ENCODE measurements at places on chromosomes 13 and 19.

GRCh38 chr13:49214917-49215376, 5.2 kb upstream of the MLNR start:
- no peak for DNase-seq

GRCh38 chr13:87675851-87676250, 4.7 kb downstream of the SLITRK5 start:
- no peak for DNase-seq

DNA sequence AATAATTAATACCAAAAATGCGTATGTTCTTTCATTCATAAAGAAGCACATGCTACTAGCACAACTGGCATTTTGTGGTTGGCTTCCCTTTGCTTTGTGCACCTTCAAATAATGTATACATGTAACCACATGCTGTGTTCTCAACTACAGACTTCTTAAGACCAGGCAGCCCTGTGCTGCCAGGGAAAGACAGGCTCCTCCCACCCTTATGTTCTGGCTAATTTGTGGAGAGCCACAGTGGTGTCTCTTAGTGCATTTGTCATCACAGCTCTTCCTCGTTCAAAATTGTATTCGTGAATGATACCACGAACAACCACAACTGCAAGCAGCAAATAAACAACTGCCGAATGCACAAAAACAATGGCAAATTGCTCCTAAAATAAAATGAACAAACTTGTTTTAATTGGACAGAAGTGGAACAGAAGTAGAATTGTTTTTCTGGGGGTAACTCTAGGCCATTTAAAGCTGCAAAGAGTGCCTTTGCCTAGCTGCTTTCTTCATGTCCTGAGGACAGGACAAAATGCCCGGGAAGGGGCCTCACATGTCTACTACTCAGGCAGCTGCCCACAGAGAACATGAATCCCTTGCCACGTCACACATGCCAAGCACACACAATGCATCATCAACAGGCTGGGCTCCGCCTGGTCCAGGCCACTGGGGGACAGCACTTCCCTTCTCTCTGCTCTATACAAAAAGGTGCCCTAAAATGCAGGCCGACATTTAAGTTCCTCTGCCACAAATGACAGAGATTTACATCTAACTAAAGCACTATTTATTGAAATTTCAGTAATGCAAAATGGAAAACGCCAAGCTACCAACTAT, 21.7 kb downstream of the IRS2 start:
- DNase-seq = no peak

DNA sequence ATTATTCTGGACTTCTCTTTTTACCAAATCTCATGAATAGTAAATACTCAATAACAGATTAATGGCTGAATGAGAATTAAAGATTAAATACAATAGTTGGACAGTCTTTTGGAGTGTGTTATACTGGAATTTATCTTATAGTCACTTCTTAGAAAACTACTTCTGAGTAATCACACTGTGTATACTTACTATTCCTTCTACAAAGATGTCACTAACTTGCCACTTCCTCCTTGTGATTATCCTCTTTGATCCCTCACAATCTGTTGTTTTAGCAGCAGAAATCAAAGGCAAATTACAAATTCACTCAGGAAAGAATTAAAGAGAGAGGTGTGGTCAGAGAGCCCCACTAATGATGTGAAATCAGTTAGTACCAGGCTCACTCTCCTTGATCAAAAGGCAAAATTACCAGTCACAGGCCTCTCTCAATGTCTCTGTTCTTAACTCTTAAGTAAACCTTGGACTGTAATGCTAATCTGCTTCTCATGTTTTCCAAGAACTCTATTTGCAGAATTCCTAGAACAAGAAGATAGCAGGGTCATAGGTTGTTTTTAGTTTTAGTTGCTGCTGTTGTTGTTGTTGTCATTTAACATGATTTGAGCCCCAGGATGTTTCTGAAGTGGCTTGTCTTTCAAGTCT, 37.3 kb upstream of the FNDC3A start:
- no peak for DNase-seq
